HT1080 (cell line): ENCODE measurements at places on chromosomes 1 and 21. TPM values are rescaled to one million over a fixed set of nuclear protein-coding genes. Genes with fewer than 3 reads are reported as not detected.

GRCh38 chr1:55503663-55504305, 288.6 kb upstream of the USP24 start:
- DNase-seq, result no peak

DNA sequence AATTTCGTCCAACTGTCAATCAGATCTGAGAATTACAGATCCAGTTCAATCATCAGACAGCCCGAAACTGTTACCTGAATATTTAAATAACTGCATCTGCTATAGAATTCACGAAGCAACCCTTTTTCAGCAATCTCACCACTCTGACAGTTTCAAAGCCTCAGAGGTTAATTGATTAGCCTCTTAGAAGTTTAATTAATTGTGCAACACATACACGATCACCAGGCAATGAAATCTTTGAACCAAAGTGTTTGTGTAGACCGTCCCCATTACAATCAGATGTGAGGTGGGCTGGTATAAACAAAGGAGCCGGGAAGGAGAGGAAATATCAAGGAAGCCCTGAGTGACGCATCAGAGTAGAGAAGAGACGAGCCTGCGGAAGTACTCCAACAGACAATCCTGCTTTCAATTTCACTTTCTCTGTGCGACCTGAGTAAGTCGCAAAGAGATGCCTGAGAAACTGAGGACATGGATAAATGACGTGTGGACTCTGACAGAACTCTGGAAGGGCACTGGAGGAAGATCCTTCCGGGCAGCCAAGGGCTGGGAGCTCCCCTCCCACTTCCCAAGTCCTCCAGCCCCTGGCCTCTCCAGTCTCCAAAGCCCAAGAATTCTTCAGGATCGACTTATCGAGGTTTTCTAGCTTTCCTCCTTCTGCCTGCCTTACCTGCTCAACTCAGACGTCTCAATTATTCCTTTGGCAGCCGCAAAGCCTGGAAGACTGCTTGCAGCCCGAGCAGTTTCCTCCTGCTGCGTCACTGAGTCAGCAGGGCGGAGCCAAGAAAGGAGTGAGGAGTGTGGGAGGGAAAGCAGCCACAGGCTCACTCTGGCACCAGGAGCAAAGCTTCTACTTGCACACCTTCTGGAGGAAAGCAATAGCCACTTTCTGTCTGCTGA, at the start of gene RNASEL:
TSS of gene RNASEL (minus strand) at position 757 of the 897 bp plus-strand sequence. CDS start 2,450 bp downstream, outside the sequence.
- peak; percentile 68 for DNase-seq

DNA sequence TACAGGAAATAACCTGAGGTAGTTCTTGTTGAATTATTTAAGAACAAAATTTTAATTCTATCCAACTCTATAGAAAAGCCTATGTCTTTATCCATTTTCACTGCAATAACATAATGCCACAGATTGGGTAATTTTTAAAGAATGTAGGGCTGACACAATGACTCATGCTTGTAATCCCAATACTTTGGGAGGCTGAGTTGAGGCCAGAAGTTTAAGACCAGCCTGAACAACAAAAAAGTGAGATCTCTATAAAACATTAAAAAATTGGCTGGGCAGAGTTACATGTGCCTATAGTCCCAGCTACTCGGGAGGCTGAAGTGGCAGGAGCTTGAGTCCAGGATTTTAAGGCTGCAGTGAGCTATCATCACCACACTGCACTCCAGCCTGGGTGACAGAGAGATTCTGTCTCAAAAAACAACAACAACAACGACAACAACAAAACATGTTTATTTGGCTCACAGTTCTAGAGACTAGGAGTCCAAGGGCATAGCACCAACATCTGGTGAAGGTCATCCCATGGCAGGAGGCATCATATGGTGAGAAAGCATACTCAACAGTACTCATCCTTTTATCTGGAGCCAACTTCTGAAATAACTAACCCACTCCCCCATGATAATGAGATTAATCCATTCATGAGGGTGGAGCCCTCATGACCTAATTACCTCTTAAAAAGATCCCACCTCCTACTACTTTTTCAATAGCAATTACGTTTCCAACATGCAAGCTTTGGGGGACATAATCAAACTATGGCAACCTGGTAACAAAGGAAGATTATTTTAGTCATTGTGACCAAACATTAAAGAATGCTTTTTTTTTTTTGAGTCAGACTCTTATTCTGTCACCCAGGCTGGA, 59.6 kb downstream of the ABL2 start:
- peak; percentile 76 for DNase-seq

Gene PITHD1
- total RNA-seq, result 124 and 129 TPM in 2 replicates

Gene SERPINC1
- total RNA-seq, result not detected in 2 replicates
